Retinal pigment epithelial cell (primary cell): ENCODE measurements at places on chromosomes 3 and 15.

DNA sequence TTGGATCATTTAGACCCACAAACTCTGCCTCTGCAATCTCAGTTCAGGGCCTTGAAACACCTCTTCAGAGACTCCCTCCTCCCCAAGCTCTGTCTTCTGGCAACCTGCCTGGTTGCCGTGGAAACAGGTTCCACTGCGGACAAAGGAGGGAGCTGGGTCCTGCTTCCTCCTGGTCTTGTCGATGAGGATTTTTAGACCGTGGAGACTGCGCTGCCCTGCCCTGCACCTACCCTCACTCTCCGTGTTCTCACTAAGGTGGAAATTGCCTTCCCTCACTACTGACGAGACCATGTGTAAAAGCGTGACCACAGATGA, at the start of gene RTP1:
Gene RTP1, plus strand, starts transcription at position 152 of the 315 bp plus-strand sequence. Its CDS starts 30 bp downstream, at position 182.
- no peak for DNase-seq

GRCh38 chr3:190155752-190156151, 35.1 kb upstream of the P3H2 start:
- no peak for DNase-seq

DNA sequence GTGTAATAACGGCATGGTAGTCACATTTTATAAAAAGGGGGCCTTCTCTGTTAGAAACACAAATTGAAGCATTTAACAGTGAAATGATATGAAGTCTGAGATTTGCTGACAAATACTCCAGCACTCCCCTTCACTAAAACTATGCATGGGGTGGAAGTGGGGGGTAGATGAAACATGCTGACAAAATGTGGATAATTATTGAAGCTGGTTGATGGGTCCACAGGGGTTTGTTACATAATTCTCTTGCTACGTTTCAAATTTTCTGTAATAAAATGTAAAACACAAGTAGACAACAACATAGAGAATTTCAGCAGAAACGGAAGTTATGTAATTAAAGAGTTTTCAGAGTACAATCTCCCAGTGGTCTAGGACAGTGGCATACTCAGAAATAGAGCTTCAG, 37.0 kb downstream of the MCF2L2 start:
- no peak for DNase-seq

- DNase-seq = no peak
These were observed 16.3 kb downstream of the SLC6A20 start for GRCh38 chr3:45779746-45780735.

DNA sequence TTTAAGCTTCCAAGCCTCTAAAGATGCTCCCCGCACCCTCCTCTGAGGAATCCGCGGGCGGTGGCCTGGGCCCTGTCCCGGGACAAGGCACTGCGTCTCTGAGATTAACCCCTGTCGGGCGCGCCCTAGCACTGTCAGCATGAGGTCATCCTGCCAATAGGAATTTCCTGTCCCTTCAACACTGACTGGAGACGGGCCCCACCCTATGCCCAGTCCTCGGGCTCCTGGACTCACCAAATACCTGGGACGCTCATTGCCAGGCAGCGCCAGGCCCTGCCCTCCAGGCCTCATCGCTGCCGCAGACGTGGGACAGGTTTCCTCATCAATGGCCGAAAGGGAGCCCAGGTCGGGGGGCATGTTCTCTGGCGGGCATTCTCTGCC, 67.6 kb upstream of the SH3GL3 start:
- no peak for DNase-seq

DNA sequence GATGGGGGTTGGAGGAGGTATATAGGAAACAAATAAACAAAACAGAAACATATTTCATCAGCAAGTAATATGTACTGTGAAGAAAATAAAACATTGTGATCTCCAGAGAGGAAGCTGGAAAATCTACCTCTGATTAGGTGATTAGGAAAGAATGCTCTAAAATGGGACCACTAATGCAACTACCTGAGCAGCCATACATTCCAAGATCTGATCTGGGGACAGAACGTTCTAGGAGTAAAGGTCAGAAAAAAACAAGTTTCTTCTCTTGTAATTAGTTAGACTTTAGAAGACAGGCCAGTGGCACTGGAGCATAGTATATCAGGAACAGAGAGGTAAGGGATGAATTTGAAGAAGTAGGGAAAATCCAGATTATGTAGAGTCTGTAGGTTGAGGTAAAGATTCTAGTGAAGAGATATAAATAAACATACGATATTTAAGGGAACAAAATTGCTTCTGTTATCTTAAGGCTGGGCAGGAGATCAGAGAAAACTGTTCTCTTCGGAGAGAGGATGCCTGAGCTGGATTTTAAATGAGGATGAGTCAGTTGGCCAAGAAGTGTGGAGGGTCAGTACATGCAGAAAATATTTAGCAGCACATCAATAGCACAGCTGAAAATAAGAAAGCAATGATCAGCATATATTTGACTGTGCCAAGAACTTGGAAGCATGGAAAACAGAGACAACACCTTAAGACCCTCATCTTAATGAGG, 429.5 kb downstream of the NLGN1 start:
- DNase-seq = no peak

- no peak for DNase-seq
These were observed 108.0 kb upstream of the SMAD3 start for GRCh38 chr15:66957431-66957720.

GRCh38 chr3:88984832-88985231, 122.6 kb upstream of the EPHA3 start:
- no peak for DNase-seq
